ENCODE measurements at places on chromosomes 7 and 10.

GRCh38 chr10:29703271-29703670 lies 68.5 kb upstream of the SVIL start:
- no peak for DNase-seq

- DNase-seq, result no peak
Measured at GRCh38 chr7:2115760-2116447, 116.8 kb downstream of the MAD1L1 start.

GRCh38 chr7:104550362-104550761 lies 222.0 kb downstream of the LHFPL3 start:
- DNase-seq, result no peak

DNA sequence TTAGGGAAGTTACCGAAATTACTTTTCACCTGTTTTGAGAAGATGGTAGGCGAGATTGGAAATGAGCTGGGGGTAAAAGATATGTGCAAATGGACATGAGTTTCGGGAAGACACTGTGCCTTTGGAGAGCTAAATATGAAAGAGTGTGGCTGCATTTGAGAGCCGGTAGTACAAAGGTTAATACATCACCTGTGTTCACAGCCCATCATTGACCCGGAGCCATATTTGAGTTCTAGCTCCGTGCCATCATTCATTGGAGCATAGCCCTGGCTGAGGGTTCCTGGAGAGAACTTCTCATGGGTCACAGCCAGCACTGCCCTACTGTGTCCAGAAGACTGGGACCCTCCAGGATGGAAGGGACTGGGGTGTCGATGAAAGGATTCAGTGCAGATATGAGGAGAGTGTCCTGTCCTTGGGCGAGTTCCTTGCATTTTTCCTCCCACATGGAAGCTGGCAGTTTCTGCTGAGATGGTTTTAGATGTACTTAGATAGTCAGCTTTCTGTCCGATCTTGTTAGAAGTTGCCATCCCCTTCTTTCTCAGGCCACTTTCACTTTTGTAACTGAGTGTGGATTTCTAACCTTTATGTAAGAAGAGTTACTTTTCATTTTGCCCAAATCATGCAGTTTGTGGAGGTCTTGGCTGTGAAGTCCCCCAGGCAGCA lies 138.8 kb downstream of the JCAD start:
- DNase-seq, result no peak

GRCh38 chr7:72481934-72482333 lies 69.8 kb upstream of the CALN1 start:
- DNase-seq, result no peak

DNA sequence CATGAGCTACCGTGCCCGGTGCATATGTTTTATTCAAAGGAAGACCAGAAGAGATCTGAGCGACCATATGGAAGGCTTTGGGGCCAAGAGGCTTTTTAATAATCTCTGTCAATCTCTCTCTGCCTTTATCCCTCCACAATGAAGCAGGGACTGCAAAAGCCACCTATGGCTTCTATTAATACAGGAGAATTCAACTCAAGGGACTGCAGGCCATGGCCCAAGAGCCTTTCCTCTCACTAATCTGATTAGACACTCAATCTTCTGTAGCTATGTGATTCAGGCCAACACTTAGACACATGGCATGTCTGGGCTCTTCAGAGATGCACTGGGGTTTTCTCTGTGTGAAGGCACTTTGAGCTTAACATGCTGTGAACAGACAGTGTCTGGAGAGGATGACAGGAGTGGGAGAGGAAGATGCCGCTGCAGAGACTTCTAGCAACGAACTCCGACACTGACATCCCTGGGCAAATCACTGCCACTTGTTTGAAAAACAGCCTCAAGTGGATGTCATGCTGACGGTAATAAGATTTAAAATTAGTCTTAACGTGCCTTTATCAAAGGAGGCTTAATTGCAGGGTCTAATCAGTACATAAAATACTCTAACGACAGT lies 114.4 kb upstream of the AOAH start:
- no peak for DNase-seq

DNA sequence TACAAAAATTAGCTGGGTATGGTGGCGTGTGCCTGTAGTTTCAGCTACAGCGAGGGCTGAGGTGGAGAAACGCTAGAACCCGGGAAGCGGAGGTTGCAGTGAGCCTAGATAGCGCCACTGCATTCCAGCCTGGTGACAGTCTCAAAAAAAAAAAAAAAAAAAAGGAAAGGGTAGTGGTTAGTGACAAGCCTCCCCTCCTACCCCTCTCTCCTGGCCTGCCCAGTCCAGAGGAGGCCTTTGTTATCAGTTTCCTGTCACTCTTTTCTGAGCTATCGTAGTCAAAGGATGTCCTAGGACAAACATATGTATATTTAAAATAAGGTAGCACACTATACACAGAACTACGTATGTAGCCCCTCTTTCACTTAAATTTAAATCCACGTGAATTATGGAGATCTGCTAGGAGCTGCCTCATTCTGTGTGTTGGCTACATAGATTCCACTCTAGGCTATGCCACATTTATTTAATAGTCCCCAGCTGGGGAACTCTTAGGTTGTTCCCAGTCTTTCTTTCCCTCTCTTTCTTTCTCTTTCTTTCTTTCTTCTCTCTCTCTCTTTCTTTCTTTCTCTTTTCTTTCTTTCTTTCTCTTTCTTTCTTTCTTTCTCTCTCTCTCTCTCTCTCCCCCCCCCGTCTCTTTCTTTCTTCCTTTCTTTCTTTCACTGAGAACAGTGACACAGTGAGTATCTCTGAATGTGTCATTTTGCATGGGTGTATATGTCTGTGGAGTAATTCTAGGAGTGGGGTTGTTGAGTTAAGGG lies 3.9 kb downstream of the TSPAN15 start:
- DNase-seq, result no peak

DNA sequence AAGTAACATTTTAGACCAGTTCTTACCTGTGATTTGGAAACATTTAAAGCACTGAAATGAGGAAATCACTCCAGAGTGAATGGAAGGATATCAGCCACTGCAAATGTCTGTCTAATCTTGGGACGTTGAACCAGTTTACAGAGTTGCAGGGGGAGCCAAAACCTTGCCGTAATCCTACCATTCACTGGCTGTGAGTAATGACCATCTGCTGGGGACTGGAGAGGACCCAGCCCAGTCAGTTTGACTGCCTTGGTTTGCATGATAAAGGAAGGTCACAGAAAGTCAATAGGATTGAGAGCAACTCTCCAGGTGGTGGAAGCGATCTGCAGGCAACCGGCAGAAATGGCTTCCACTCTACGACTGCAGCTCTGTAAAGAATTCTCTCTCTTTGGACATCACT lies 167.2 kb downstream of the AKR1D1 start:
- no peak for DNase-seq

DNA sequence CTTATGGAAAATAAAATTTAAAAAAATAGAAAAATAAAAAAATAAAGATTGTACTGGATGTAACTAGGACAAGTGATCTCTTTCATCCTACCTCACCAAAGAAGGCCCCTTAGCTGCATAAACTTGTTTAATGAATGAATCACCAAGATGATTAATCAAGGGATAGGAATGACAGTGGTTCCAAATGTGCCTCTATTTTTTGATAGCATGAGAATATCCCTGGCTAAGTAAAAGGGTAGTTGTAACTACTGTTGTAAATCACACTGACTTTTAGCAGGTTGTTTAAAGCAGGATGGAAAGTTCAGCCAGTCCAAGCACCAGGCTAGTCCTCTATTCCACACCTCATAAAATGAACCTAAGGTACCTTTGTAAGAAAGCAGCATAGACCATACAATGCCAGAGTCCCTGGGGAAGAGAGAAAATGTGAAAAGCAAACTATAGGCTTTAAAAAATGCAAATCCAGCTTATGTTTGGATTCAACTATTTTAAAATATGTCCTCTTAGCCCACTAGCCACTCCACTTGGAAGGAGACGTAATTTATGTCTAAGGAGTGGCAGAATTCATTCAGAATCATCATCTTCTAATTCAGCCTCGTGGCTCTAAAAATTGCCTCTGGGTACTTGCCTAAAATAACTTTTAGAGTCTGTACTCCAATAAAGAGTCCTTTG lies 126.8 kb downstream of the SKIDA1 start:
- DNase-seq, result no peak

DNA sequence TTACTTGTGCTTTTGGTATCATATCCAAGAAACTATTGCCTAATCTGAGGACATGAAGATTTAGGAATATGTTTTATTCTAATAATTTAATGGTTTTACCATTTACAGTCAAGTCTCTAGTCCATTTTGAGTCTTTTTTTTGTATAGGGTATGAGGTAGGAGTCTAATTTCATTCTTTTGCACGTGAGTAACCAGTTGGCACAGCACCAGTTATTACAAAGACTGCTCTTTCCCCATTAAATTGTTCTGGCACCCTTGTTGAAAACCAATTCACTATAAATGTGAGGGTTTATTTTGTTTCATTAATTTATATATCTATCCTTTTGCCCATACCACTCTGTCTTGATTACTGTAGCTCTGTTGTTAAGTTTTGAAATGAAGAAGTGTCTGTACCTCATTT lies 381.6 kb downstream of the SUGCT start:
- no peak for DNase-seq

- DNase-seq, result no peak
Measured at GRCh38 chr7:106460792-106461254, 176.0 kb upstream of the NAMPT start.

- DNase-seq, result no peak
Measured at GRCh38 chr10:56547163-56547562, 186.1 kb upstream of the ZWINT start.

- no peak for DNase-seq
Measured at GRCh38 chr10:43135656-43136055, 2.6 kb upstream of the CSGALNACT2 start.

DNA sequence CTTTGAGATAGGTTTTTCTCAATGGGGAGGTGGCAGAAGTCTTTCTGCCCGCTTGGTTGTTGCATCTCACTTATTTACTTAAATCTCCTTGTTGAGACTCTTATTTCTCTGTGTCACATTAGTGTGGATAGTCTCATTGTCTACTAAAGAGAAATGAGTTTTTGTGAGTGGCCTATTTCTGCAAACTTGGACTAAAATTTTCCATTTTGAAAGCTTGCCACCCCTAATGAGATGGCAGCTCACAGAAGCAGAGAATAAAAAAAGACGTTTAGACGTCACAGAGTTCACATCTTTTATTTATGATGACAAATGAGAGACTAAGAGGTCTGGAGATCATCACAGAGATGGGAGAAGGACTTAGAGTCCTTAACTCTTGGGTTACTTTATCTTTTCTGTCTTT lies 262.7 kb upstream of the PHYHIPL start:
- no peak for DNase-seq

DNA sequence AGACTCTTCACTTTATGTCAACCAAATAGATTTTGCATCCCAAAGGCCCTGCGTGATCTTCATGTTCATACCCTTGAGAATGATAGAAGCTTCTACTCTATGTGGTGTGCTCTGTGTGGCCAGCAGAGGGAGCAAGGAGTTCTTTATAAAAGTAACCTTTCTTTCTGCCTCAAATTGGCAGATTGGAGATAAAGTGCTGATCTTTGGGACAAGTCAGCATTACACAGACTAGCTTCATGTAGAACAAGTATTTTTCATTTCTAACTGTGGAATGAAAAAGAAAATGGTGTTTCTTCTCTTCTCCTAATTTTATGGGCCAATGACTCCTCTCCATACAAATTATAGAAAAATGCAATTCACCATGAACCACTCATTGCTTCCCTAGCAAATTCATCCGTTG lies 1214.1 kb downstream of the SORCS1 start:
- DNase-seq, result no peak

DNA sequence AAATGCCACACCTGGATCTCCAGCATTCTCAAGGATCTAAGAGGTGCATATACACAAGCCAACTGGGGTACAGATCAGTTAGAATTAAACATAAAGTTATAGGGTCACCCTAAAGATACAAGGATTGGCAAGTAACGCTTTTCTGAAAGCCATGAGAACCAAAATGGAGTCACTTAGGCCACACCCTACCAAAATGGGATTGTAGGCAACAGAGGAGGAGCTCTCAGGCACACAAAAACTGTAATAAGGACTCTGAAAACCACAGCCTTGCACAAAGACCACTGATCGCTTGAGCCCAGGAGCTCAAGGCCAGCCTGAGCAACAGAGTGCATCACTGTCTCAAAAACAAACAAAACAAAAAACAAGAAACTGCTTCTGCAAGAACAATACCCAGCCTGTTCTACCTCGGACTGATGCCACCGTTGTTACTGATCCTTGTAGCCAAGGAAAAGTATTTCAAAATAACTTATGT lies 35.5 kb downstream of the SVOPL start:
- DNase-seq, result no peak

DNA sequence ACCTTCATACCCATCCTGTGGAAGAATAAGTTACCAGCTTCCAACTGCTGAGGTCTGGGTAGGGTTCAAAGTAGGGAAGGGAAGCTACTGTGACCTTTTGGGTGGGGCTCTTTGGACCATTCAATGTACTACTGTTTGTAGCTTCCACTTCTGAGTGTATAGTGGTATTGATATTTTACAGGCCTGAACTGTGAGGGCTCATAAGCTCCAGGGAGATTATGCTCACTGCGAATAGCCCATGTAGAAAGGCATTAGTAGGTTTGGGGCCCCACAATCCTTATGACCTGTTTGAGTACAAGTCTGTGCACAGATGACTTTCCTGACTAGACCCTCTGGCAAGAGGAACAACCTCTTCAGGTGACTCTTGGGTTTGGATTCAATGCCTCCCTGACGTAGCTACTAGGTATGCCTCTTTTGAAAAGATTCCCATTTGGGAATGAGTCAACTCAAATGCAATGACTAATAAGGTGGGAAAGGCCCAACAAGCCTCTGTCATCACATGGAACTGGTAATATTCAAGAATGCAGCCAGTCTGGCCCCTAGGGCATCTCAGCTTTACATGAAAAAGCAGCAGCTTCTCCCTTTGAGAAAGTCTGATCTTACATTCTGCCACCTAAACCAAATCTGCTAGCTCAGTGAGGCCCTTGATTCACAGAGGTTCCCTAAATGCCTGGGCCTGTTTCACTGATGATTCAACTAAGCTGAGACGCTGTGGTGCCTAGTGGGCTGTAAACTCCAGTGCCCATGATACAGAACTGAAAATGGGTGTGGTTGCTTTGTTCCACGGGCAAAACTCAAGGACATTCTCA lies 79.8 kb downstream of the ABI1 start:
- DNase-seq, result peak; percentile 29

DNA sequence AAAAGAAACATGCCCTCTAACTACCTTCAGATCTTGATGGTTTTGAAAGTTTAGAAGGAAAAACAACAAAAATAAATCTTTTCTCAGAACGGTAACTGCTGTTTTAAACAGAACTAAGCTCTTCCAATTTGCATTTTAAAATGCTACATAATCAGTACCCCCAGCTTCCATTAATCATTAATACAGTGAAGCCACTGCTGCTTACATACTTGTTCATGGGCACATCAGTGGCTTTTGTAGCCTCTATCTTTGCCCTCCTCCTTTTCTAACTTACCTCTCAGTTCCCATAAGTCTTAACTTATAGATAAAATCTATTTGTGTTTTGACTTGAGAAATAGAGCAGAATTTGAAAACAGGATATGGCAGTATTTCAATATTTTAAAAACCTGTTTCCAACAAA lies 109.1 kb downstream of the POLL start:
- DNase-seq, result no peak

DNA sequence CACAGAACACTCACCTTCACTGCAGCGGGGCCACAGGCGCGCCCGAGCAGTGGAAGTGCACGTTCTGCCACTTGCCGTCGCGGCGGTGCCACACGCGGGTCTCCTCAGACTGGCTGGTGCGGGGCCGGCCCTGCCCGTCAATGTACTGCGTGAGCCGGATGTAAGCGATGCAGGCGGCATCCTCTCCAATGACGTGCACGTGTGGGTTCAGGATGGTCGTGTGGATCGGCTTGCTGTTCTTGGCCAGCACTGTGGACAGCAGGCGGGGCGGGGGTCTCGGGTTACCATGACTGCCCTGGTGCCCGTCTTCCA lies 19.2 kb downstream of the YKT6 start:
- DNase-seq, result no peak

All from HS-27A (cell line).